A549 treated with dexamethasone at 1 μM for 4 hours (cell line): ENCODE measurements at places on chromosomes 11 and 22. TPM values are rescaled to one million over a fixed set of nuclear protein-coding genes. Genes with fewer than 3 reads are reported as not detected.

The ZNF70 gene
- 1.1 to 1.5 TPM (median 1.3 TPM) in 5 replicates for total RNA-seq

The TLCD5 gene
- total RNA-seq: 5.0 to 6.4 TPM (median 6.2 TPM) in 5 replicates

The SORL1 gene
- 1.0 to 2.1 TPM (median 1.7 TPM) in 5 replicates for total RNA-seq

The VSIG2 gene
- not detected in 5 replicates for total RNA-seq

The C22orf31 gene
- not detected in 5 replicates for total RNA-seq

The OR56A1 gene
- not detected in 5 replicates for total RNA-seq

The OR51V1 gene
- not detected in 5 replicates for total RNA-seq

The CD81 gene
- total RNA-seq: 298 to 392 TPM (median 381 TPM) in 5 replicates

The OR51E2 gene
- total RNA-seq: not detected in 5 replicates

The PGA3 gene
- not detected in 5 replicates for total RNA-seq

The OR51B6 gene
- not detected in 5 replicates for total RNA-seq

The PANX2 gene
- 4.7 to 6.5 TPM (median 5.9 TPM) in 5 replicates for total RNA-seq

The RPS6KB2 gene
- 37.3 to 50.0 TPM (median 48.8 TPM) in 5 replicates for total RNA-seq

The C22orf15 gene
- total RNA-seq: not detected in 5 replicates

The APOA1 gene
- 0.12 to 0.34 TPM (median 0.20 TPM) in 5 replicates for total RNA-seq

The CCDC87 gene
- 0.39 to 0.75 TPM (median 0.55 TPM) in 5 replicates for total RNA-seq
